ENCODE measurements at places on chromosomes 16 and 17.

DNA sequence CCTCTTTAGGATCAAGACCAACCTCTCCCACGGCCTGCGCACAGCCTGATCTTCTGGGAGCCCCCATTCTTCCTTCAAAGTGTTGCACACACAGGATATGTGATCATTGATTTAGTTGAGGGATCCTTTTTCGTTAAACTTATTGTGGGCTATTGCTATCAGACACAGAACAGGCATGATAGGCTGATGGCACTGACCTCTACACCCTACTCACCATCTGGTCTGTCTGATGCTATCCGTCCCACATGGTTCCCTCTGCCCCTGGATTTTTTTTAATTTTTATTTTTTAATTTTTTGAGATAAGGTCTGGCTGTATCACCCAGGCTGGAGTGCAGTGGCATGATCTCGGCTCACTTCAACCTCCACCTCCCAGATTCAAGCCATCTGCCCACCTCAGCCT, 19.2 kb upstream of the LITAF start:
- no peak for DNase-seq

DNA sequence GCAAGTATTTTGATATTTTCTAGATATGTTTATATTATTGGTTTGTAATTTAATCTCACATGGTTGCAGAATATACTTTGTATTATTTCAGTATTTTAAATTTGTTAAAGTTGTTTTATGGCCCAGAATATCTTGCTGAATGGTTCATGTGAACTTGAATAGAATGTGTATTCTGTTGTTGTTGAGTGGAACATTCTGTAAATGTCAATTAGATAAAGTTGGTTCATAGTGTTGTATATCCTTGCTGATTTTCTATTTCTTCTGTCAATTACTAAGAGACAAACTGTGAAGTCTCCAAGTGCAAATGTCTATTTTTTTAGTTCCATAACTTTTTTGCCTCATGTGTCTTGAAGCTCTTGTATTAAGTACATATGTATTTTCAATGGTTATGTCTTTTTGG, 411.7 kb downstream of the NPIPA7 start:
- DNase-seq: no peak

DNA sequence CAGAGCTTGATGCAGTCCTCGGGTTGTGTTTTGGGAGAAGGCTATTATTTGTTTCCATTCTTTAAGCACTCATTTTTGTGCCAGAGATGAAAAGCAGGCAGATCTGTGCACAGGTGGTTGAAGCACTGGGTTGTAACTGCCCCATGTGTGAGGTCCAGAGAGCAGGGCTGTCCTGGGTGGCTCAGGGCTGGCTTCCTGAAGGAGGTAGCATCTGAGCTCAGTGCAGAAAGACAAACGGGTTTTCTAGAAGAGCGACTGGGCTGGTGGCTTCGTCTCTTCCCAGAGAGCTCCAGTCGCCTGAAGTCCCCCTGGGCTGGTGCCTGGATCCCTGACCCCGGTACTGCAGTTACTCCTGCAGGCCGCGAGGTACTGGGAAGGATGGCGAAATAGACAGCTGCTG, 274.0 kb downstream of the SNX29 start:
- DNase-seq: no peak

DNA sequence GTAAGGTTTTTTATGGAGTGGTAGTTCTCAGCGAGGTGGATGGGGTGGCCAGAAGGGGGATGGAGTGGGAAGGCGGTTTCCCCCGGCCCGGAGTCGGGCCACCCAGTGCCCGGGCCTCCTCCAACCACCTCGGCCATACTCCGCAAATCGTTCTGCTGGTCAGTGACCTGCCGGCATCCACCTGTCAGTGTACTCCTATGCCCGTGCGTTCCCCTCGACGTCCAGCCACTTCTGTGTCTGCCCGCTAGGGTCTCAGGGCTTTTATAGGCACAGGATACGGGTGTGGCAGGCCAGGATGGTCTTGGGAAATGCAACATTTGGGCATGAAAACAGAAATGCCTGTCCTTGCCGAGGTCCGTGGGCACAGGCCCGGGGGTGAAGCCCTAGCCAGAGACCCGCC, 19.3 kb upstream of the ASGR2 start:
- DNase-seq: no peak

DNA sequence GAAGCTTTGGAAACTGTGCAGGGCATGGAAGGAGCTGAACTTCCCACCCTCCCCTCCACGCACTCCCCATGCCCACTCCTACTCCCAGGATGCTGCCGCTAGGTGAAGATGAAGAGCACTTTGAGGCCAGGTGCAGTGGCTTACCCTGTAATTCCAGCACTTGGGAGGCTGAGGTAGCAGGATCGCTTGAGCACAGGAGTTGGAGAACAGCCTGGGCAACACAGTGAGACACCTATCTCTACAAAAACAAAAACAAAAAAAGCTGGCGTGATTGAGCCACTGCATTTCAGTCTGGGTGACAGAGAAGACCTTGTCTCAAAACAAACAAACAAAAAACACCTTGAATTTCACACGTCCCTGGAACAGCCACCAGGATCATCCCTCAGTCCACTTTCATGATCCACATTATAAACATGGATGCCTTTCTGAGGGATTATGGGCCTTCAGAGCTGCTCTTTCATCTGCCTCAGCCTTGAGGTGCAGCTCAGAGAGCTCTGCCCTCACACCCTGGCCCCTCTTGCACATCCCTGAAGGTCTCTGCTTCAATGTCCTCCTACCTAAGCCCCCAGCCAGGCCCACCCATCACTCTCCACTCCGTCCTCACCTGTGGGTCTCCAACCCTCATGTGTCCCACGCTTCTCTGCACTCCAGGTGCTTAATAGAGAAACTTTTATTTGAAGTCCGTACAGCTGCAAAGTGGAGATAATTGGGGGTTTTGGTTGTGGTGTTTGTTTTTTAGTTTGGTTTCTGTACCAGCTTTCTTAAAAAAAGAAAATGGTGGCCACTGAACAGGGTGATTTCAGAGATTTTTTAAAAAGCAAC, 25.8 kb downstream of the PHB1 start:
- no peak for DNase-seq

GRCh38 chr17:55413825-55414489, 7.7 kb downstream of the MMD start:
- DNase-seq: no peak

- peak; percentile 46 for DNase-seq
These were observed 685 bp downstream of the PAQR4 start for GRCh38 chr16:2969545-2970521.

DNA sequence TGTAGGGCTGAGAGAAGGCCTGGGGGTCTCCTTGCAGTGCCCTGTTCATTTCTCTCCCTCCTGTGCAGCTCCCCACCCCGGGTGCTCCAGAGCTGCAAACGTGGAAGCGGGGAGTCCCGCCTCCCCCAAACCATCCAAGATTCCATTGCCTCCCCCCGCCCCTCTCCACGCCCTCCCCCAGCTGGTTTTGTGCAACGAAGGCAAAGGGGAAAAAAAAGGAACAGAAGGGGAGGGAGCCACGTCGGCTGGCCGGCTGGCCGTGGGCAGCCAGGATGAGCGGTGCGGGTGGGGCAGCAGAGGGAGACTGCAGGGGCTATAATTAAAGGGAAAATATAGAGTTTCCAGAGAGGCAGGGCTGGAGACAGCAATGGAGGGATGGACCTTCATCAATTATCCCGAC, 1.7 kb upstream of the COL1A1 start:
- no peak for DNase-seq

- peak; percentile 75 for DNase-seq
These were observed at the start of gene MYO1D for GRCh38 chr17:32876417-32877163. Gene MYO1D, minus strand, starts transcription at chr17:32877124. Its CDS starts 252 bp downstream, at chr17:32876872.

All from NCI-H1436 (cell line).